ENCODE measurements at places on chromosomes 5 and 9.

DNA sequence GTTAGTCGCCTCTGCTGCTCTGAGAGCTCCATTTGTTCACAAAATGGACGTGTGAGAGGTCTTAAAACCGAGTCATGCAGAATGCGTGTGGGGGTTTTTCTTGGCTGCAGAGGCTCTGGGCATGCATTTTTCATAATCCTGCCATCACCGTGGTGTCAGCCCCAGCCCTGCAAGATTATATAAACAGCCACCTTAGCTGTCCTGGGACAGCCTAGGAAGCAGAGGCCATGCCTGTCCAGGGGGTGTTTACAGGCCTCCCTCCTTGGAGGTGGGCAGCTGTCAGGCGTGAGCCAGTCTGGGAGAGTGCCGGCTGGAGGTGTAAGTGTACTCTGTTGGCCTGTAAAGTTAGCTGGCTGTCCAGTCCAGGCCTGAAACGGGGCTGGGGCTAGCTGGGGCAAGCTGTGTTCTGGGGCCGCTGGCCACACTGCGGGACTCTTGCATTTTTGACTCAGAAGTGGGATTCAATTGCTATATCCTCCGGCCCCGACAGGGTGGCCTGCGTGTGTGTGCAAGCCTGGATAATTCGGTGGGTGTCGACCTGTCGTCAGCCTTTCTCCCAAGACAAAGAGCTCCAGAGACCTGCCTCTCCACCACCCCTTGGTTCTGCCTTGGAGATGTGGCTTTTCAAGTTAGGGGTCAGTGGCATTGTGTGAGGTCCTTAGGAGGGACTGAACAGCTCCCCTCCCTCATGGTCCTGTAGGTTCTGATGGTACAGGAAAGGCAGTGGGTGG, 2.4 kb downstream of the WNK2 start:
- DNase-seq: no peak

DNA sequence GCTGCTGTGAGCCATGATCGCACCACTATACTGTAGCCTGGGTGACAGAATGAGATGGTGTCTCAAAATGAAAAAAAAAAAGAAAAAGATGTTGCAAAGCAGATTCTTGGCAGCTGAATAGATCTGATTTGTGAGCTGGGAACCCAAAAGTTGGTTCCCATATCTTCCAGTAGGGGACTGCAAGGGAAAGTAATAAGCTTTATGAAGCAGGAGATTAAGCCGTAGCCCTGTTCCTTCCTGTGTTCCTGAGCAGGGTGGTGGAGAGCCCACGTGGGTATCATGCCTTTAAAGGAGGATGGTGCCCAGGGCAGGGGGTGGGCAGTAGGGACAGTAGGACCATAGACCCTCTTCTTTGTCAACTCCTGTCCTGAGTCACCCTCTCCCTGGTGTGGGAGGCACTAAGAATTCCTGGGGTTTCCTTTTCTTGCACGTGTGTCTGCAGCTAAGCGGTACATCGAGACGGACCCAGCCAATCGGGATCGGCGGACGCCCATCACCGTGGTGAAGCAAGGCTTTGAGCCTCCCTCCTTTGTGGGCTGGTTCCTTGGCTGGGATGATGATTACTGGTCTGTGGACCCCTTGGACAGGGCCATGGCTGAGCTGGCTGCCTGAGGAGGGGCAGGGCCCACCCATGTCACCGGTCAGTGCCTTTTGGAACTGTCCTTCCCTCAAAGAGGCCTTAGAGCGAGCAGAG, 37.9 kb downstream of the STOM start:
- DNase-seq: no peak

- no peak for DNase-seq
These were observed 532.7 kb upstream of the DMAC1 start for GRCh38 chr9:8332331-8332650.

- DNase-seq: no peak
These were observed 69.0 kb downstream of the SECISBP2 start for GRCh38 chr9:89387197-89387849.

DNA sequence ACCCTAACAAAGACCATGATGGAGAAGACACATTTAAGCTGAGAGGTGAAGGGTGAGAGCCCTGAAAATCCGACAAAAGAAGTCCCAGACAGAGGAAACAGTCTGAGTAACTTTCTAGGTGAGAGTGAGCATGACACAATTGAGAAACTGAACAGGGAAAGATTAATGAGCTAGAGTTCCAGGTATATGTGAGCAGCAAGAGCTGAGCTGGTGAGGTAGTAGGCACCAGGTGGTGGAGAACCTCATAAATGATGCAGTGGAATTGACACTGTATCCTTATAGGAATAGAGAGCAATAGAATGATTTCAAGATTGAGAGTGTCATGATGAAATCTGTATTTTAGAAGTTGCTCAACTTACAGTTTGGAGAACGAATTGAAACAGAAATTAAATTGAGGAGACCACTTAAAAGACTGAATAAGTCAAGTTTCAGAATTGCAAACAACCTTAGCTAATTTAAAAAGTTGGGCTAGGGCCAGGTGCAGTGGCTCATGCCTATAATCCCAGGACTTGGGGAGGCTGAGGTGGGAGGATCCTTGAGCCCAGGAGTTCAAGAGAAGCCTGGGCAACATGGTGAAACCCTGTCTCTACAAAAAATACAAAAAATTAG, 89.8 kb downstream of the NREP start:
- DNase-seq: no peak

- DNase-seq: no peak
These were observed 16.7 kb downstream of the TBC1D9B start for GRCh38 chr5:179890751-179891682.

- no peak for DNase-seq
These were observed 1.1 kb upstream of the ADAMTSL1 start for GRCh38 chr9:18472841-18473251.

DNA sequence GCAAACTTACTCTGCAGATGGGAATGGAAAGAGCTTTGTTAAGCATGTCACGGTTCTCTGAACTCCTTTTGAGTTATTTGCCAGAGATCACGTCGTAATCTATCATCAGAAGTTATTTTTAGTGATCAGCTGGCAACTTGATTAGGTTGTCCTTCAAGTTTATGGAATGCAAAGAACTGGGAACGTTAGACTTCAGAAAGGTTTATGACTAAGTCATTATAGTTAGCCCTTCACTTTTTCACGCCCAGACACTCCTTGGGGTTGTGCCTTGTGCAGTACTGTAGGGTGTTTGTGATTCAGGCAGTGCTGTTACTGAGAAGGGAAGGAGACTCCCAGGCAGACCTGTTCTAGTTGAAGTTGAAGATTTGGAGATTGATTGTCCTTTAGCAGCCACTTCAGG, 26.8 kb upstream of the PHF2 start:
- DNase-seq: no peak

DNA sequence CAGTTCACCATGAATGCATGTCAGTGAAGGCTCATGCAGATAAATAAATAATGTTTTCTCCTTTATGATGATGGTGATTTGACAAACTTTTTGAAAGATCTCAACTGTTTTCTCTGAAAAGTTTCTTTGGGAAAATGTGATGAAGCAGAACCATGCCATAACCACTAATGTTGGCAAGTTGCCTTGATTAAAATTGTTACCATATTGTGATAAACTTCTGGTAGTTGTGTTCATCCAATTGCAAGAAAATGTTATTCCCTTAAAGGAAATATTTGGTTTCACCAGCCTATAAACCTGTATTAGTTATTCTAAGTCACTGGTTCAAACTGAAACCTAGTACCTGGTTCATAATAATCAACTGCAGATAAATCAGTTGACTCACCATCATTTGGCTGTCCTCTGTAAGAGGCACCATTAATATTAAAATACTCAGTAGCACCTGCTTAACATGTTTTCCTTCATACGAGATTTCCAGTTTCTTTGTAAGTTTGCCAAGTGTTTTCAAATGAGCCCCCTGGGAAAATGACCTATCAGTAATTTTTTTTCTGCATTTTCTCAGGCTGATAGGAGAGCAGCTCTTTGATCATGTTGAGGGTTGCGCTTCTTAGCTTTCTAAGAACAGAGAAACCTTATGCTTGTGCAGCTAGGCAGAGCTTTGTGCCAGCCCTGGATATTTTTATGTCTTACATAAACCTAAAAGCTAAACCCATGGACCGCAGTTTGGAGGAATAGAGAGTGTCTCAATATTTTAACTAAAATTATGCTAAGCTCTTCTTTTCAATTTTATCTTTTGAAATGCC, 88.0 kb downstream of the LURAP1L start:
- DNase-seq: no peak

- no peak for DNase-seq
These were observed 54.0 kb downstream of the PPIP5K2 start for GRCh38 chr5:103174147-103174546.

GRCh38 chr9:16915126-16915831, 44.8 kb upstream of the BNC2 start:
- DNase-seq: no peak

DNA sequence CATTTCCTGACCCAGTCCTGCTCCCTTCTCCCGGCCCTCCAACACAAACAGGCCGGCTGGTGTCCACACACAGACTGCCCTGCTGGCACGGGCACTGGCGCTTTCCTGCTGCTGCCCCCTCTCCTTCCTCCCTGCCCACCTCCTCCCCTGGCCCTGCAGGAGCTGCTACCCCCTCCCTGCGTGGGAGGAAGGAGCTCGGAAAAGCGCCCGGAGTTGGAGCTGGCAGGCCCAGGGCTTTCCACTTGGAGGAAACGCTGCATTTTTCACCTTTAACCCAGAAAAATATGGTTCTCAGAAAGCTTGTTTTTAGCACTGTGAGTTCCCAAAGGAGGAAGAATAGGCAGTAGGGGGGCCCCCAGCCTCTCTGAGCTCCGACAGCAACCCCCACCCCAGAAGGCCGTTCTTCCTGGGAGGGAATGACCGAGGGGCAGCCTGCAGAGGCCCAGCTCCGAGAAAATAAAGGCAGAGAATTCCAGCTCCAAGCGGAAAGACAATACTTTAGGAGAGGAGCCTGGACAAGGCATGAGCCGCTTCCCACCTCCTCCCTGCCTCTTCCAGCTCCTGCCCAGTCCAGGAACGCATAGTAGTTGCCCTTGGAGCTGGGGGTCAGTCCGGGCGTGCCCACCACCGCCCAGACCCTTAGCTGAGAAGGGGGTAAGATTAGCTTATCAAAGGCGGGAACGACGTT, 88.9 kb downstream of the LIFR start:
- DNase-seq: no peak

DNA sequence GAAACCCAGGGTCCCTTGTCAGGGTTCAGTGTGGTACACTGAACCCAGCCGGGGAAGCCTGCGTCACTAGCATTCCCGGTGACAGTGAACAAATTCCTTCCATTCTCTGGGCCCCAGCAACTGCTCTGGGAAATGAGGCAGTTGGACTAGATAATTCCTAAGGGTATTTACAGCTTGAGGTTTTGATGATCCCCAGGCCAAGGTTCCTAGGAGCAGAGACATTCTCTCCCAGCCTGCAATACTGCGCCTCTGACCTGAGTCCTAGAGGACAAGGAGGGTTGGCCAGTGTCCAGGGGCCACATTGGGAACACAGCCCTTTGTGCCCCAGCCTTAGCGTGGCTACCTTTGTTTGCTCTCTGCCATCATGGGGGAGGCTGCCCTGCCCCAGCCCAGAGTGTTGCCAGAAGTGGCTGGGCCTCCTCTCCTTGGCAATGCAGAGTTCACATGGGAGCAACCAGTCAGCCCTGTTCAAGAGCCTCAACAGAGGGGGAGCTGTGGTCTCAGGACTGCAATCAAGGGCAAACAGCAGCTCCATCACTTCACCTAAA, 178.2 kb downstream of the SEC61B start:
- DNase-seq: no peak

DNA sequence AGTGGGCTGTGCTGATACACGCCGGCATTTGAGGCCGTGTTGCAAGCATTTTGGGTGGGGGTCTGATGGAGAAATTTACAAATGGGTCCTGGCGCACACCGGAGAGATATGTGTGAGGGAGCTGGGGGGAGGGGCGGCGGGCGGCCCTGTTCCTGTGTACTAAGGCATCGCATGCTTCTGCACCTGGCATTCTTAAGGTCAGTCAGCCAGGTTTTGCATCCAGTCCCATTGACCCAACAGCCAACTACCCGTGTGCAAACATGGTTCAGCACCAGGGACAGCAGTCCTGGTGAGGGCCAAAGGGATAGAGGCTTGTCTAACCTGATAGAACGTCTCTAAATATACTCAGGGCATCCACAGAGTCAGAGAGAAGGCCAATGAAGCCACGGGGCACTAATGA, 839 bp downstream of the GABRG2 start:
- no peak for DNase-seq

DNA sequence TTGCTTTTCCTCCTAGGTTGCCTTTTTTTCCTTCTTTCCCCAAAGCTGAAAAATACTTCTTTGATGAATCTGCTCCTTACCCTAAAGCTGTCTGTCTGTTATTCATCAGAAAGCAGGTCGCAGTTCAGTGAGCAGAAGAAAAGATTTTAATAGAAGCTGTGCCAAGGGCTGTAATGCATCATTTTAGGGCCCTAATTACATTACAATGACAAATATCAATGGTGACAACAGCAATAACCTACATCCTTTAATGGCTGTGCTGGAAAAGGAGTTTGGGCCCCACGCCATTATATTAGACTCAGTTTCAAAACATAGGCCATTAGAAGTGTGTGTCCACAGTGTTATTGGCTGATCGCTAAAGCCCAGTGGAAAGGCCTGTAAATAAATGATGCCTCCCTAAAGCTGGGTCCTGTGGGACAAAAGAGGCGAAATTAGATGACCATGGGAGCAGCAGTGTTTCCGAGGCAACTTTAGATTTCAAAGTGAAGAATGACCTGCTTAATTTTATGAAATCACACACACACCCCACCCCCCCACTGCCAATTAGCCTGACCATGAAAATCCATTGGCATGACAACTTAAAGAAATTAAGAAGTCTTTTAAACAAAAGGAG, 38.4 kb downstream of the TLE4 start:
- no peak for DNase-seq

GRCh38 chr9:132525308-132526023, 56.9 kb upstream of the BARHL1 start:
- no peak for DNase-seq

DNA sequence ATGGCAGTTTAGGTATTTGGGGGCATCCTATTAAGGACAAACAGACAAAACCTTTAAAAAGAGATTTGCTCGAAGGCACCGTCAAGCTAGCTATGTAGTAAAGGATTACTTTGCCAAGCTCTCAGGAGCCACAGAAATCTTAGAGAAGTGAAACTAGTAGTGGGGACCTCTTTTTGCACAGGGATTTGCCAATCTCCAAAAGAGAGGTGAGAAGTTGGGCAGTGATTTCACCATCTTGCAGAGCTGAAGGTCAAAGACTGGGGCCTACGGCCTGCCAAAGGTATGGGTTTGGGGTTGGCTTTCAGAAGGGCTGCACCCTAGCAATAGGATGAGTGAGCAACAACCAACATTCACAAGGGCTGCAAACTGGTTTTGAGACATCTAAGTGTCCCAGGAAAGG, 1.6 kb upstream of the FCN1 start:
- DNase-seq: no peak

DNA sequence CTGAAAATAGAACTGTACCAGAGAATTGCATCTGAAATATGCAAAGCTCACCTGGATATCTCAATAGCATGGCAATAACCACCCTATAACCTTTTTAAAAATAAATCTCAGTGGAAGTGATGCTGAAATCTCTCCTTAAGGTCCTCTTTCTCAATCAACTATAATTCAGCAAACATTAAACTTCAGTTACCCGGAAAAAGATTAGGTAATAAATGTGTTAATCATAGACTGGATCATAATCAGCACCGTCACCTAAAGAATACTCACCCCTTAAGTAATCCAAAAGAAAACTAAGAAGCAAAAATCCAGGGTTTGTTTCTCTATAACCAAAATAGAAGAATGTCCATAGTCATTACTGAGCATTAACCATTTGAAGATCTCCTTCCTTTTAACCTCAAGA, 44.3 kb upstream of the DENND4C start:
- DNase-seq: no peak

- no peak for DNase-seq
These were observed 75.8 kb downstream of the OXCT1 start for GRCh38 chr5:41794471-41794870.

All from central memory CD4-positive, alpha-beta T cell (primary cell).